ENCODE measurements at places on chromosomes 6 and 20. TPM values are rescaled to one million over a fixed set of nuclear protein-coding genes. Genes with fewer than 3 reads are reported as not detected.

The MLIP gene
- 0.51 TPM for polyA plus RNA-seq

The CLIC5 gene
- polyA plus RNA-seq, result 182 TPM

The CALHM5 gene
- 3.0 TPM for polyA plus RNA-seq

The ESR1 gene
- 0.46 TPM for polyA plus RNA-seq

The C20orf141 gene
- not detected for polyA plus RNA-seq

The SYNJ2 gene
- polyA plus RNA-seq, result 10.9 TPM

The BEND3 gene
- 11.1 TPM for polyA plus RNA-seq

The C4B gene
- 24.8 TPM for polyA plus RNA-seq

The TAGAP gene
- 0.87 TPM for polyA plus RNA-seq

The PRICKLE4 gene
- 6.5 TPM for polyA plus RNA-seq

The IPCEF1 gene
- 6.6 TPM for polyA plus RNA-seq

GRCh38 chr6:79544299-79544927, 7.2 kb upstream of the LCA5 start:
- DNase-seq, result no peak

GRCh38 chr6:77173472-77174074, 289.7 kb downstream of the HTR1B start:
- no peak for DNase-seq

DNA sequence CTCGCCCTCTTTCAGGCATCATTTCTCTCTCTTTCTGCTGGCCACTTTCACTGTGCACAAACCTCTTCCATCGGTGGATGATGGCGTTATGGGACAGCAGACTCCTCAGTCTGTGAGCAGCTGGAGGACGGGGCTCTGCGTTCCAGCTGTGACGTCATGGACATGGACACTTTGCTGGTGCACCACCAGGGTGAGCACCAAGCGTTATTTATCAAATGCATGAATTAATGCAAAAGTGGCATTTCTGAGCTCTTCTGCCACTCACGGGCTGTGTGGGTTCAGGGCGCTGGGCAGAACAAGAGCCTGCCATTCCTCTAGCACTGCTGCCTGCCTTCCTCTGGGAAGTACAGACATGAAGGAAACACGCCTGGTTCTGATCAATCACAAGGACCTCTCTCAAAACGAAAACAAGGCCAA, 82.9 kb upstream of the MPC1 start:
- no peak for DNase-seq

- no peak for DNase-seq
Measured at GRCh38 chr6:39493174-39493573, 170.7 kb upstream of the KCNK16 start.

- DNase-seq, result no peak
Measured at GRCh38 chr6:143097224-143097795, 36.6 kb downstream of the AIG1 start.

DNA sequence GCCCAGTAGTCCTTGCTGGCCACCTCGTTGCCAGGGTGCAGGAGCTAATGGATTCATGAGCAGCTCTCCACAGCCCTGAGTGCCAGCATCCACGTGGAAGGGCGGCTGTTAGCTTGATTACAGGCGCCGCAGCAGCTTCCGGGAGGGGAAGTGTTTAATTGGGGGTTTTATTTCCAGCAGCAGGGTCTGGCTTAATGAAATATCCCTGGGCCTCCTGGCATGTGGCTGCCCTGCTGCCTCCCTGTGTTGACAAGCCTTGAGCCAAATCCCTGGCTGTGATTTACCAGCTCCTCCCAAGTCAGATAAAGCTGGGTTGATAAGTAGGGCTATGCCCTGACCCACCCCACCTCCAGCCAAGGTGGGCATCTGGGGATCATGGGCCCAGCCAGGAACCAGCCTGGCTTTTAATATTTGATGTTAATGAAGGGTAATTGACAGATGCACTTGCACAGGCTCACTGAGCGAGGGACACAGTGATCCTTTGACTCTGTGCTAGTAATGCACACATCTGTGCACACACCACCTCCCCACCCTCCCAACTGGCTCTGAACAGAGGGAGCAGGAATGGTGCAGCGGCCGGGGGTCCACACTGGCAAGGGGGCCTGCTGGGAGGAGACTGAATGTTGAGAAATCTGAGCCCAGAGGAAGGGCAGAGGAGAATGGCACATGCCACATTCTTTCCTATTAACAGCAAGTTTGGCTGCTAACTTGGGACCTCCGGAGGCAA, 13.6 kb downstream of the GLP1R start:
- no peak for DNase-seq

GRCh38 chr6:155916846-155917624, 461.4 kb upstream of the NOX3 start:
- DNase-seq, result no peak

DNA sequence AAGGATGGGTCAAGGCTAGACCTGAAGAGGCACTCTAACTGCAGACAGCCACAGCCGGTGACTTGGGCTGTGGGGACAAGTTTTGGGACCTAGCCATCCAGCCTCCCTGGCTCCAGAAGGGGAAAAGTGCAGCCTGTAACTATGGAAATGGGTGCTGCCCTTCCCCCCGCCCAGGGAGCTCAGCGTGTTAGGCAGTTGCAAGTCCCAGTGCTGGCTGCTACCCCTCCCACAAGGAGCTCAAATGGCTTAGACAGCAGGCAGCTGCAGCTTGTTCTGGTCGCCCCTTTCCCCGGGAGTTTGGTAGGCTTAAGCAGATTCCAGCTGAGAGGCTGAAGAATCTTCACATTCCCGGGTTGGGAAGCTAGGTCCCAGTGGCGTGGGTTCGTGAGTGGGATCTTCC, 162.6 kb downstream of the FAM83B start:
- DNase-seq, result no peak

DNA sequence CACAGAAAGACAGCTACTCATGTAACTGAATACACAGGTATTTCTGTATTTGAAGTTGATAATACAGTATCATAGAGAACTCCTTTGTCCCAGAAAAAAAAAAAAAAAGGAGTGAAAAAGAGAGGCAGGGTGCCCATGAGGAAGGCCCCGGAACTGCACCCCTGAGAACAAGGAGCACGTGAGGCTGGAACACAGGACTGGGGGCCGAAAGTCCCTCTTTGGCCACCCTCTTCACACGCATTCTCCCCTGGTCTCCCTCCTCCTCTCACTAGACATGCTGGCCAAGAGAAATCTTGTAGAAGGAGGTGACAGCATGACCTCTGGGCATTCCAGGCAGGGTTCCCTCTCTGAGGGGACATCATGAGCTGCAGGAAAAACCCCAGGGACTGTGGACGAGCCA, 62.7 kb upstream of the TRAF3IP2 start:
- no peak for DNase-seq

DNA sequence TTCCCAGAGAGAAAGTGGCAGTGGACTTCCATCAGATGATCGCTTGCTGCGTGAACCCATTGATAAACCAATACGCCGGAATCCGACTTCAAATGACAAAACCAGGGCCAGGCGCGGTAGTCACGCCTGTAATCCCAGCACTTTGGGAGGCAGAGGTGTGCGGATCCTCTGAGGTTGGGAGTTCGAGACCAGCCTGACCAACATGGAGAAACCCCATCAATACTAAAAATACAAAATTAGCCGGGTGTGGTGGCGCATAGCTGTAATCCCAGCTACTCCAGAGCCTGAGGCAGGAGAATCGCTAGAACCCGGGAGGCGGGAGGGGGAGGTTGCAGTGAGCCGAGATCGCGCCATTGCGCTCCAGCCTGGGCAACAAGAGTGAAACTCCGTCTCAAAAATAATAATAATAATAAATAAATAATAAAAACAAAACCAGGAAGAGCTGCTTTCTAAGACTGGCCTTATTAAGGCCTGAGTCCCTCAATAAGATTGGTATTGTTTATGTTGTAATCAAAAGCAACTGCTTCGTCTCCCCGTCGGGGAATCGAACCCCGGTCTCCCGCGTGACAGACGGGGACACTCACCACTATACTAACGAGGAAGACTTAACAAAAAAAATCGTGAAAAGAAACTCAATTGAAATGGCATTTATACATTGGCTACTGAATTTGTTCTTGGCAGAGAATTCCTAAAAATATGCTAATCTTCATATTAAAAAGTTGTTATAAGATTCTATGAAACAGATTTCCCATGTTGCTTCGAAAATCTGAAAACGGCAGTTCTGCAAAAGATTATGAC, 110.2 kb upstream of the ZNF184 start:
- DNase-seq, result no peak

DNA sequence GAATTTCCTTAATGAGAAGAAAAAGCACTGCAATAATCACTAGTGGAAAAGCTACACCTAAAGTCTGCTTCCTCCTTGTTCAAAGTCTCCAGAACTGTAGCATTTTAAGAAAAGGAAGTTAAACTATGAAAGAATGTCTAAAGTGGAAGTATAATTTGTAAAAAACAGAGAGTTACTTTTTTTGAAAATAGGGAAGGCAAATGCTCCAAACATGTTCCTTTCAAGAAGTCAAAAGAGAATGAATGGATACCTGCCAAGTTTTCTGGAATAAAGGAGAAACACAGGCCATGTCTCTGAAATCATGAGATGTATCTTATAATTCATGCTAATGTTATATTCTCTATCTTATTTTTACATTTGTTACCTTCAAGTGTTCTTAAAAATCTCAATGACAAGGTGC, 60.7 kb upstream of the ADGRG6 start:
- DNase-seq, result no peak

GRCh38 chr6:82410151-82410648, 46.6 kb downstream of the TPBG start:
- DNase-seq, result no peak

DNA sequence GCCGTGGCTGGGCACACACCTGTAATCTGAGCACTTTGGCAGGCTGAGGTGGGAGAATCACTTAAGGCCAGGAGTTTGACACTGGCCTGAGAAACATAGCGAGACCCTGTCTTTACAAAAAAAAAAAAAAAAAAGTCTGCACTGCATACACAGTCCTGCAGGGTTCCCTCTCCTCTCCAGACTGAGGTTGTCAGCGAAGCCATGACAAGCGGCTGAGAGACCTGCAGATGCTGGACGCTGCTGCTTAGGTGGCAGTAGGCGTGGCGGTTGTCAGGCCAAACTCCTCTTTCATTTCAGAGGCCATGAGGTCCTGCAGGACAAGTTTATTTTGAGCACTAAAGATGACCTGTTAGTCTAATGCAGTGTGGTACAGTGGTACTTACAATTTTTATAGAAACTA, 86.5 kb downstream of the FAM120B start:
- no peak for DNase-seq

DNA sequence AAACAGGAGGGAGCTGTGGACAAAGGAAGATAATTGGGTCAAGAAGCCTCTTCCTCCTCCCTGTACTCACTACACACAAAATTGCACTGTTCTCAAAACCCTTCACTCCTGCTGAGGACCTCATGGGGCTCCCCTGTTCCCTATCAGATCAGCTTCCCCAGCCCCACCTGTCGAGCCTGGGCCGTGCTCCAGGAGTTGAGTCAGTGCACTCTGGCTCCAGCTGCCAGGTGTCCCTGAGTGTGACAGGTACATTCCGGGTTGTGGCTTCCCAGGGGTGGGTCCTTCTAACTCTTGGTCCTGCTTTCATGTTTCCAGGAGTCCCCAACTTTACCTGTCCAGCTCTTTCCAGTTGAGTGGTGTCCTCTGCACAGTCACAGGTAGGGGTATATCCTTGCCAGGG, 8.4 kb downstream of the RAB5IF start:
- no peak for DNase-seq

- DNase-seq, result no peak
Measured at GRCh38 chr20:64069614-64070243, 6.7 kb downstream of the TCEA2 start.

DNA sequence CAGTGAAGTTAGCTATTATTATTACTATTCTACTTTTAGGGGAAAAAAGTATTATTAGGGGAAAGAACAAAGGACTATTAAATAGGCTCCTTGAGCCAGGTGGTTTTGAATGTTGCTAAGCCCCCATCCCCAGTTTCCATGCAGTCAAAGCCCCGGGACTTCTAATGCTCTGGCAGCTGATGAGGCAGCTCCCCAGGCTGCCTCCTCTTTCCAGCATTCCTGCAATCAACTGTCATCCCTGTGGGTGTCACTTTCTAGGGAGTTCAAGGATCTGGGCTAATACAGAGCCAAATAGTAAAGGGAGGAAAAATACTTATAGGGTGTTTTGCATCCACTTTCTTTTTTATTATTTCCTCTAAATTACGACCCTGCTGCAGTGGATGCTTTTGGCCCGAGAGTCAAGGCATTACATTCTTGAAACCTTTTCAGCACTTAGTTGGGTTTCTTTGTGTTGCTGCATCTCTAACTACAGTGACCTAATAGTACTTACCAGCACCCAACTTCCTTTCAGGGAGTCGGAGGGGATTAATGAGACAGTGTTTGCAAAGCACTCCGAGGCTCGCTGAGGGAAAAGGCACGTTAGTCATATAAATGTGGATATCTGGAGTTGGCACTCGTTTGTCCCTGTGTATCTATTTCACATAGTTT, 303.9 kb upstream of the MAP3K7 start:
- peak; percentile 16 for DNase-seq

DNA sequence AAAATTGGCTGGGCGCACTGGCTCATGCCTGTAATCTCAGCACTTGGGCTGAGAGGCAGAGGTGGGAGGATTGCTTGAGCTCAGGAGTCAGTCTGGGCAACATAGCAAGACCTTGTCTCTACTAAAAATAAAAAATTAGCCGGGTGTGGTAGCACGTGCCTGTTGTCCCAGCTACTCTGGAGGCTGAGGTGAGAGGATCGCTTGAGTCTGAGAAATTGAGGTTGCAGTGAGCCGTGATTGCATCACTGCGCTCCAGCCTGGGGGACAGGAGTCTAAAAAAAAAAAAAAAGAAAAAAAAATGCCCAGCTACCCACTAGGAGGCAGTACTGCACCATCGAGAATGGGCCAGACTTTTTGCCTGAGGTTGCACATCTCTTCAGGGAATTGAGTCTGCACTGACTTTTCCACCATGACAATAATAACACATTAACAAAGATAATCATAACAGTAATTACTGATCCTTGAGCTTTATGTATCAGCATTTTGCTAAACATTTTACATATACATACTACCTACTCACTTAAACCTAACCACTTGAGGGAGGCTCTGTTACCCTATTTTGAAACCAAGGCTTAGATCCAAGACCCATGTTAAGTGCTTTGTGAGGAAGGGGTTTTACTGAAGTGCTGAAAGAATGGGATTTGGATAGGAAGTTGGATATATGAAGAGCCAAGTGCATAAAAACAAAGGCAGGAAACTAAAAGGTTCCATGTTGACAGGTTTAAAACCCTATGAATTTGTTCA, 21.0 kb downstream of the SRSF3 start:
- no peak for DNase-seq

GRCh38 chr20:54105653-54106052, 35.3 kb upstream of the BCAS1 start:
- no peak for DNase-seq
